ENCODE measurements at places on chromosomes 6 and 20. TPM values are rescaled to one million over a fixed set of nuclear protein-coding genes. Genes with fewer than 3 reads are reported as not detected.

DNA sequence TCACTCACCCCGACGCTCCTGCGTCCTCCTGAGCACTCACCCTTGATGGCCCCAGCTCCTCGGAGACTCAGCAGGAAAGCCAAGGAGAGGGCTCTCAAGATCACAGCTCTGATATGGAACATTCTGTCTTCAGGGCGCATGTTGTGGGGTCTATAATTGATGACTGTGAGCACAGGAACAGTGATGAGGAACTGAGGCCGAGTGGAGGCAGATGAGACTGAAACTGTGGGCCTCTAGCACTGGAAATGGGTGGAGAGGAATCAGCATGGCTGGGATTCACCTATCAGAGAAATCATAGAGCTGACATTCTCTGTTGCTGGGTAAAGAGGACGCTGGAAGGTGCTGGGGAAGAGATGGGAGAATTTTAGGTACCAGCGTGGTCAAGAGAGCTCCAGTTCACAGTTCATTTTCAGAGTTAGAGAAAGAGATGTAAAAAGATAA lies at the start of gene HLA-DPA1:
Gene HLA-DPA1 (minus strand): TSS at position 219 of the 441 bp plus-strand sequence.
- DNase-seq: no peak

GRCh38 chr6:35977308-35977707 lies 47.1 kb downstream of the SLC26A8 start:
- no peak for DNase-seq

GRCh38 chr6:91358986-91359385 lies 772.1 kb upstream of the MAP3K7 start:
- DNase-seq: no peak

GRCh38 chr20:39861381-39861780 lies 827.7 kb downstream of the MAFB start:
- DNase-seq: no peak

DNA sequence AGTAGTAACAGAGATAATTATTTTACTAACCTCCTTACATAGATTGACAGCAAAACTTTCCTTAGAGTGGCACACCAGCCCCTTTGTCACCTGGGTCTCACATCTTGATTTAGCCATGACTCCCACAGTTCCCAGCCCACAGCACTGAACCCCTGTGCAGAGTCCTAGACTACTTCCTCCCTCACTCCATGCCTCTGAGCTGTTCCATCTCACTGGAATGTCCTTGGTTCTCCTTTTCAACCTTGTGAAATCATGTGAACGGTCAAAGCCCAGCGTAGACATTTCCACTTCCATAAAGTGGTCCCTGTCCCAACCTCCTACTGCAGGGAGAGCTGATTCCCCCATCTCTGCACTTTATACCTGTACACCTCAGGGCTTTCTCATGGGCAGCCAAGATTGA lies 19.7 kb downstream of the CGA start:
- DNase-seq: no peak

GRCh38 chr20:34824806-34825529 lies 483 bp downstream of the NCOA6 start:
- DNase-seq: peak; percentile 29

DNA sequence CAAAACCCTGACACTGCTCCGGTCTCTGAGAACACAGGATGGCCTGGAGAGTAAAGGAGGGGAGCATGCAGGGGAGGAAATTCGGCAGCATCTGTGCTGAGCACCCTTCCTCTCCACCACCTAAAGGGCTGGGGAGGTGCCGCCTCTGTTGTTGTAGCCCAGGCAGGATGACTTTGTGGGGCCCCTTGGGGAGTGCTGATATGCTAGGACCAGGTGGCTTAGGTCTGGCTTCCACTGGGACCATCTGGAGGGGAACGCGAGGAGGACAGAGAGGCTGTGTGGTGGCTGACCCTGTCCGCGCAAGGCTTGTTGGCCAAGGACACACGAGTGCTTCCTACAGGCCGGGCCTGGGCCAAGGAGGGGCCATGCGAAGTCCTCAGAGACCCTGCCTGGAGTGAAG lies 9.9 kb upstream of the RPS6KA2 start:
- no peak for DNase-seq

- no peak for DNase-seq
Measured at GRCh38 chr6:96110878-96111277, 95.1 kb downstream of the FUT9 start.

DNA sequence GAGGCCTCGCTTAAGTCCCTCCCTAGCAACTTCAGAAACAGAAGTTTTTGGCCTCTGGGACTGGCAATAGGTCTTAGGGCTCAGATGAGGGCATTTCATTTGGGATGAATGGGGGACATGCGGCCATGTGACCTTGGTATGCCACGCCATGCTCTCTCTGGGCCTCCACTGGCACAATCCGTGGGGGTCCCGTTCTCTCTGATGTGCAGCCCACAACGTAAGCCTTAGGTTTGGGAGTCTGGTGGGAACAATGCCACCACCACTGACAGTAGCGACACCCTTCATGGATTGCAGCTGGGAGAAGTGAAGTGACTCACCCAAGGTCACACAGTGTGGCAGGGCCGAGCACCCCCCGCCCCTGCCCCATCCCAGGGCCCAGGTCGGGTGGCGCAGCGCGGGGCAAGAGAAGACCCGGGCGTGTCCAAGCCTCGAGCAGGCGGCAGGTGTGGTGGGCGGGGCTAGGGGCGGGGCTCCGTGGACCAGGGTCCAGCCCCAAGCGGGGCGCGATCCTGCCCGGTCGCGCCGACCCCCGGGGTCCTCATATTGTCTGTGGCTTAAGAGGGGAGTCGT lies 864 bp upstream of the CEBPB start:
- no peak for DNase-seq

DNA sequence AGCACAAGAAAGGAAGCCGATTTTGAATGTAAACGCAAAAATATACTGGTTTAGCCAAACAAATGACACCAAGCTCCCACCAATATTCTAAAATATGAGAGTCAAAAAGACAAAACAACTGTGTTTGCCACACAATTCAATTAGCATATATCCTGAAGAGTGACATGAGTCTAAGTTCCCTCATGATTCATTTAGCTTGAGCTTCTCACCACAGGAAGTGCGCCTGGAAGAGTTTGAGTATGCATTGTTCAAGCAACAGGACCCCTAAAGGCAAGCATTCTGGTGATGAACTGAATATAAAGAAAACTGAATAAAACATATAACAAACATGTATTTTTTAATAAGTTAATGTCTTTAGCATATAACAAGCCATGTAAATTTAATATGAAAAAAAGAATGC lies 115.2 kb upstream of the RUNX2 start:
- no peak for DNase-seq

DNA sequence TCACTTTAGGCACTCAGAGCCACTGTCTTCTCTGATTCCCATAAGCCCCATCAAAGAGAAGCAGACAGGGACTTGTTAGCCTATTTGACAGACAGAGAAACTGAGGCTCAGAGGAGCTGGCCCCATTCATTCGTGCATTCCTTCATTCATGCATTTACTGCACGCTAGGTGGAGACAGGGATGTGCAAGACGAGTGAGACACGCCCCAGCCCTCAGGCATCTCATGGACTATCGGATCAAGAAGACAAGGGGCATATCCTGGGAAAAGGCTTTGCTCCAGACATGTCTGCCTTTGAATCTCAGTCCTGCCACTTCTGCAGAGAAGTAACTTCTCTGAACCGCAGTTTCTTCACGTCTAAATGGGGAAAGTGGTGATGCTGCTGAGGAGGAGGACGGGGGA lies 54.1 kb downstream of the BPIFB1 start:
- no peak for DNase-seq

GRCh38 chr20:51542571-51543421 lies at the start of gene NFATC2:
NFATC2 (minus strand) TSS chr20:51542719; CDS start chr20:51542499, 220 bp downstream.
- DNase-seq: no peak

- DNase-seq: no peak
Measured at GRCh38 chr6:28816909-28817807, 106.6 kb downstream of the TRIM27 start.

DNA sequence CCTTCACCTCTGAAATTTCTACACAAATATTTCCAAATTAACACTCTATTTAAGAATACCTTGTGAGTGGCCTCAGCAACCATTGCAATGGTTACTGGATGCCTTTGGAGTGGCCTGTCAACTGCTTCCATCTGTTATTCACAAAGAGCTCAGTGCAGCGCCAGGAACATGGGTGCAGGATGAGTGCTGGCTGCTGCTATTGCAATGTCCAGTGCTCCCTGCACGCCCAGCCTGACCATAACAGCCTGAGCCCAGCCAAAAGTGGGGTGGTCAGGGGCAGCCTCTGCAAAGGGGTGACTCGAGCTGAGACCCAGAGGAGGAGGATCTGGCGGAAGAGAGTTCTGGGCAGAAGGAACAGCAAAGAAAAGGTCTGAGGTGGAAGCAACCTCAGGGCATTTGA lies 18.4 kb downstream of the CASS4 start:
- DNase-seq: no peak

- DNase-seq: no peak
Measured at GRCh38 chr6:170006900-170007467, 255.6 kb downstream of the ERMARD start.

- DNase-seq: no peak
Measured at GRCh38 chr6:148195511-148195910, 147.1 kb upstream of the SASH1 start.

- no peak for DNase-seq
Measured at GRCh38 chr20:53828088-53828681, 234.5 kb upstream of the ZNF217 start.

DNA sequence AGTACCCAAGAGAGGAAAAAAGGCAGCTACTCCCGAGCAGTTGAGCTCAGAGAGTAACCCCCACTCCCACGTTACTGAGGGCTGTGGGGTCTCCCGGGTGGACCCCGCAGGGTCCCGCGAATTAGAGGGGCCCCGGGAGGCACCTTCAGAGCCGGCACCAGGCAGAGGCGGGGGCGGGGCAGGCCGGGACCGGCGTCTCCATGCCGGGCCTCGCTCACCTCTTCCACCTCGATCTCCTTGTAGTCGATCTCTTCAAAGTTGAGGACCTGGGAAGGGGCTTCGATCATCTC lies 381 bp downstream of the MAP3K7 start:
- DNase-seq: peak; percentile 29

- DNase-seq: no peak
Measured at GRCh38 chr6:164039954-164040375, 625.4 kb downstream of the QKI start.

- DNase-seq: no peak
Measured at GRCh38 chr6:87257046-87257445, 65.3 kb upstream of the SMIM8 start.

- no peak for DNase-seq
Measured at GRCh38 chr6:160312900-160313299, 35.3 kb upstream of the SLC22A3 start.

DNA sequence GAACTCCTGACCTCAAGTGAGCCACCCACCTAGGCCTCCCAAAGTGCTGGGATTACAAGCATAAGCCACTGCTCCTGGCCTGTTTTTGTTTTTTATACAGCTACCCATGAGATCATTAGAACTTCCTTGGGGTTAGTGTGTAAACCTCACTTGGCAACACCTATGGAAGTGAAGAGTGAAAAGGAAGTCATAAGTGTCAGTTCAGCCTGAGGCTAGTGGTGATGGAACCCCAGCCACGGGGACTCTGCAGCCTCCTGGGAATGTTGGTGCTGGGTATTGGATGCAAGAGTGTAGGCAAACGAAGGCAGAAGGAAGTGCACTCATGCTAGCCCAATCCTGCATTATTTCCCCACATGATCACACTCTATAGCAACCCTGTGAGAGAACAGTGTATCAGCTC lies 33.6 kb upstream of the FUCA2 start:
- no peak for DNase-seq

- no peak for DNase-seq
Measured at GRCh38 chr6:43733471-43734293, 36.3 kb upstream of the VEGFA start.

DNA sequence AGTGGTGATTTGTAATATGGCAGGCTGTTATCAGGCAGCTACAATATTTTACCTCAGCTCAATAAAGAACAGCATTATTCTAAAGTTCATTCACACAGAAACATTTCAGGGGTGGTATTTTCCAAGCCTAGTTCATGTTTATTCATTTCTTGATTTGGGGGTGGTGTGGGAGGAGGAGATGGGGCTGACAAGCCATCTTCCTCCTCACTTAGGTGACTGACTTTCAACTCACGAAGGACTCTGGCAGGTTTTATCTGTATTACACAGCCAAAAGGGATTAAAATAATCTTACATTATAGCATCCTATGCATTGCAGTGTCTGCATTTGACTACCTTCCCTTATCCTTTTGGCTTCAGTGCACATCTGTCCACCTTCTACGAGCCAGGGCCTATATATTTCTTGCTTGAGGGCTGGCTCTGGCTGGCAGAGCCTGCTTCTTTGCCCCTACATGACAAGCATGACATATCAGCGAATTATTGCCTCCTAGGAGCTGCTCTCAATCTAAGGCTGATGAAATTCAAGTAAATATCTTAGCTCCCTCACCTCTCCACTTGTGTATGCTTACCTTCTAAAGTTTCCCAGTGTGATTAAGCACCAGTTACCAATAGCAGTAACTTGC lies 20.0 kb downstream of the KHDRBS2 start:
- no peak for DNase-seq

DNA sequence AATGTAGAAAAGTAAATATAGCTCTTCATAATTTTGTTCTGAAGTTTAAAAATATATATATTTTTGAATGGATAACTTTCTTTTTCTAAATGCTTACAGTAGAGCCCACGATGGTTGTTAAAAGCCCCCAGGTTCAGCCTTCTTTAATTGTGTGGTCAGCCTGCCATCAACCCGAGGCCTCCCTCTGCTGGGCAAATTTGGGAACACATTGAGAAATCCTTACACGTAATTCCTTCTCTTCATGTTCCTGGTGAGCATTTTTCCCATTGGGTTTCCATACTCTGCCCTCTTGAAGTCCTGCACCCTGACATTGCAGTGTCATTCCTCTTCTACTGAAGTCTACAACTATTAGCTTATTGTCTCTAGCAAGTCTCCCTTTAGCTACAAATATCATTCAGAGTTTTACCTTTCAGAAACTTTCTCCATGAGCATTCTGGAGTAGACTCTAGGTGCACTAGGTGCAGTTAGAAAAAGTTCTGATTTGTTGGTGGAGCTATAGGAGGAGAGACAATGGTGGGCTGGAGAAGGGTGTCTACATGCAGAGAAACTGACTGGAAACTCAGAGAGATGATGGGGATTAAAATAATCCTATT lies 40.6 kb downstream of the TRIM38 start:
- DNase-seq: peak; percentile 47

- no peak for DNase-seq
Measured at GRCh38 chr20:49979030-49979832, 3.5 kb upstream of the SNAI1 start.

GRCh38 chr6:167748458-167749379 lies 78.0 kb upstream of the AFDN start:
- no peak for DNase-seq

The NKAIN2 gene
- polyA plus RNA-seq: 32.0 TPM

The LKAAEAR1 gene
- polyA plus RNA-seq: not detected

The GDAP1L1 gene
- 0.21 TPM for polyA plus RNA-seq

The PLCB4 gene
- 15.7 TPM for polyA plus RNA-seq

The PRL gene
- 0.10 TPM for polyA plus RNA-seq

The KCNK15 gene
- polyA plus RNA-seq: 0.06 TPM

The PRDM13 gene
- polyA plus RNA-seq: not detected

The DCDC2 gene
- polyA plus RNA-seq: 122 TPM

The MUC21 gene
- not detected for polyA plus RNA-seq

The LTB gene
- polyA plus RNA-seq: 1.4 TPM

The HLA-DPA1 gene
- 17.9 TPM for polyA plus RNA-seq
